NCI-H2081 treated with DMSO at 0.1 percent for 48 hours (cell line): ENCODE measurements at places on chromosomes 1 and 21.

DNA sequence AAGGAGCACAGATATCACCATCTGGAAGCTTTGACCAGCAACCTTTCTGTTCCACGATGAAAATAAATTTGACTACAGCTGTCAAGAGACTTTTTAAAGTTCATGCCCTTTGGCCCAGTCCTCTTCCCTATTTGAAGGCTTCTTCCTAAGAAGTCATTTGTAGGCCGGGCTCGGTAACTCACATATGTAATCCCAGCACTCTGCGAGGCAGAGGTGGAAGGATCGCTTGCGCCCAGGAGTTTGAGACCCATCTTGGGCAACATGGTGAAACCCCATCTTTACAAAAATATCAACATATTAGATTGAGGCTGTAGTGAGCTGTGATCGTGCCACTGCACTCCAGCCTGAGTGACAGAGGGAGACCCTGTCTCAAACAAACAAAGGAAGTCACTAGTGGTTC lies 58.3 kb upstream of the IFFO2 start:
- no peak for DNase-seq

GRCh38 chr1:178659789-178660208 lies 65.2 kb upstream of the RALGPS2 start:
- no peak for DNase-seq

GRCh38 chr1:22141554-22142314 lies 1.2 kb downstream of the WNT4 start:
- no peak for DNase-seq

GRCh38 chr1:12573015-12573825 lies 44.8 kb downstream of the DHRS3 start:
- DNase-seq: no peak

GRCh38 chr1:175888996-175889395 lies 145.6 kb upstream of the TNR start:
- DNase-seq: no peak

DNA sequence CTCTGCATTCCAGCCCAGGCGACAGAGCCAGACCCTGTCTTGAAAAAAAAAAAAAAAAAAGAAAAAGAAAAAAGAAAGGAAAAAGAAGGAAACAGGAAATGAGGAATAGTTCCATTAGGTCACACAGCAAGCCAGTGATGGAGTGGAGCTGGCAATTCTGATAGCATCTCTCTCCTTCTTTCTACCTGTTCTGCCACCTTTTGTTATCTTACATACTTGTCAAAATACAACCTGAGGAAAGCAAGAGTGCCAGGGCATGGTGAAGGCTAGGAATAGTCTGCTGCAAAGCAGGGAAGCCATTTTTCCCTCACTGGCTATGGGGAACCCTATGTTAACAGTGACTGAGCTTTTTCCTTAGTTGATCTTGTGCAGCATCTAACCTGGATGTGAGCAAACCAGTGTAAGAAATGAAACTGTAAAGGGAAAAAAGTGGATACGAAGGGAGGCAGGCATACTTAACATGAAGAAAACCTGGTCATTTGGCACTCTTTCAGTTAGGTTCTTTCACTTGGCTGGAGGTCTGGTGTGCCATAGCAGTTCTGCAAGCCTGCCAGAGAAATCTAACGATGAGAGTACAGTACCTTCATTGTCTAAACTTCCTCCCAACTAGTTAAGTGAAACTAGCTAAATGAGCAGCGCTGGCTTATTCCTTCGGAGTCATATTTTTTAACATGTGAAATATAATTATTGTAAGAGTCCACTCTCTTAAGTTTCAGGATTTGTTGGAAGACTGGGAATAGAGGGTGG lies 17.9 kb upstream of the THEM5 start:
- DNase-seq: no peak

DNA sequence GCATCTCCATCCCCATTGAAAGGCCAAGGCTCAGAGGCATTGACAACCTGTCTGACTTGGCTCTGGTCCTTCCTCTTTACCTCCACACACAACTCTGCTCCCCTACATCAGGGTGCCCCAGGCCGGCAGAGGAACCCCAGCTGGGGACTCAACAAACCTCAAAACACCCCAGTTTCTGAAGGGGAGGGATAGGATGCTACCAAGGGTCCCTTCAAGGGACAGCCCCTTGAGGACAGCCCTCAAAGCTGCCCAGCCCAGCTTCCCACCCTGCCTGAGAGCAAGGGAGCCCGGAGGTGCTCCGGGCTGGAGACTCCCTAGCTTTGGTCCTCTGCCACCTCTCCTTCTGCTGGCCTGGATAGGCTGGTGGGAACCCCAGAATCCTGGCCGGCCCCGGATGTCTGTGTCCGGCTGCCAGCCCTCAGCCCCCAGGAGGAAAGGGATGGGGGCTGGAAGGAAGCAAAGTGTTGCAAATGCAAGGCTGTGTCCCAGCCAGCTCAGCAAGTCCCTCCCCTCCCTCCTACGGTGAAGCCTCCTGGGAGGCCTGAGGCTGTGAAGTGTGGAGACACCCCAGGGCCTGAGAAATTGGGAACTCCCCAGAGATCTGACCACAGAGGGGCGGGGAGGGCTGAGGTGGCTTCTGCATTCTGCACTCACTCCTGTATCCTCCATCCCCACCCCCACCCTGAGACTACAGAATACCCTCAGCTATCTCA lies 1.1 kb upstream of the MARCKSL1 start:
- DNase-seq: no peak

- DNase-seq: no peak
Measured at GRCh38 chr1:245247356-245247755, 92.6 kb downstream of the KIF26B start.

GRCh38 chr1:37793773-37794371 lies at the start of gene MANEAL:
TSS of gene MANEAL (plus strand) at chr1:37793847. CDS start at chr1:37794183, 336 bp downstream.
- no peak for DNase-seq

DNA sequence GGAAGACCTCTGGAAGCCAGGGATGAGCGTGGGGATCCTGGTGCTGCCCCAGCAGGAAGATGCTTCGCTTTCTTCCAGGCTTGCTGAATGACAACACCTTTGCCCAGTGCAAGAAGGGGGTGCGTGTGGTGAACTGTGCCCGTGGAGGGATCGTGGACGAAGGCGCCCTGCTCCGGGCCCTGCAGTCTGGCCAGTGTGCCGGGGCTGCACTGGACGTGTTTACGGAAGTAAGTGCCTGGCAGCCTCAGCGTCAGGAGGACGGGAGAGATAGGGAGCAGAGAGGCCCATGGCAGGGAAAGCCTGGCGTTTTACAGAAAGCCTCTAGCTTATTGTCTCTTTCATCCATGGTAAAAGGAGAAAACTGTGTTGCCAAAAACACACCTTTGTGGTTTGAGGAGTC lies 23.5 kb downstream of the PHGDH start:
- no peak for DNase-seq

DNA sequence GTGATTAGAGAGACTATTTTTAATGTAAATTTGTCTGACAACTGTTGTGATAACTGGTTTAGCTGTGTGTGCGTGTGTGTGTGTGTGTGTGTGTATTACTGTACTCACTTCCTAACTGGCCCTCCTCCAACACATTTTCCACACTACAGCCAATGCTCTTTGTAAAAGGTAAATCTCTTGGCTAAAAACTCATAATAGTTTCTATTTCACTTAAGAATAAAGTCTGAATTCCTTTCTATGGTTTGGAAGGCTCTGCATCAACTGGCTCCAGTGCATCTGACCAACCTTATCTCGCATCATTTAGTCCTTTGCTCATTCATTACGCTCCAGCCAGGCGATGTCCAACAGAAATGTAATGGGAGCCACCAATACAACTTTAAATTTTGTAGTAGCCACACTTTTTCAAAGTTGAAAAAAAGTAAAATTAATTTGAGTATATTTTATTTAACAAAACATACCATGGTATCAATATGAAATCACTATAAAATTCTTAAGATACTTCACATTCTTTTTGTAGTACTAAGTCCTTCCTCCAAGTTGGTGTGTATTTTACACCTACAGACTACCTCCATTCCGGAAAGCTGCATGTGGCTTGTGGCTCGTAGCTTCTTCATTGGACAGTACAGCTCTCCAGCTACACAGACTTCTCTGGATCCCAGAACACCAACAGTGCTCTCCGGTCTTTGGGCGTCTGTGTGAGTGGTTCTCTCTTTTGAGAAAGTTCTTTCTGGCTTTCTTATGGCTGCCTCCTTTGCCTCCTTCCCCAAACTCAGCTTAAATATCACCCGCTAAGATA lies 68.9 kb downstream of the NRIP1 start:
- no peak for DNase-seq

DNA sequence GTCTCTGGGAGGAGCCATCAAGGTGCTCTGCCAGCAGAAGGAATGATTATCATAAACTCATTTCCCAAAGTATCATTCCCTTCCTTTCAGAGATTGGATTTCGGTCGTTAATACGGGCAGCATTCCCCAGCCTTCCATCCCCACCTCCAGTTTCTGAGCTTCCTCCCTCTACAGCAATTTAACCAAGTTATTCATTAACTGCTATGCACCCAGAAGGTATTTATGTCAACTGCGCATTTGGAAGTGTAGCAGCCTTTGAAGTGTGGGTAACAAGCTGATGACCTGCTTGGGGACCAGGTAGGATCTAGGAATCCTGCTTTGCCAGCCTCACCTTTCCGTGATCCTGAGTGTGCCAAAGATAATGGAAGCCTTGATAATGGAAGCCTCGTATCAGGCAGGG lies 172.4 kb upstream of the IGSF21 start:
- DNase-seq: no peak

GRCh38 chr1:15178571-15179484 lies 25.3 kb downstream of the TMEM51 start:
- DNase-seq: peak; percentile 57

DNA sequence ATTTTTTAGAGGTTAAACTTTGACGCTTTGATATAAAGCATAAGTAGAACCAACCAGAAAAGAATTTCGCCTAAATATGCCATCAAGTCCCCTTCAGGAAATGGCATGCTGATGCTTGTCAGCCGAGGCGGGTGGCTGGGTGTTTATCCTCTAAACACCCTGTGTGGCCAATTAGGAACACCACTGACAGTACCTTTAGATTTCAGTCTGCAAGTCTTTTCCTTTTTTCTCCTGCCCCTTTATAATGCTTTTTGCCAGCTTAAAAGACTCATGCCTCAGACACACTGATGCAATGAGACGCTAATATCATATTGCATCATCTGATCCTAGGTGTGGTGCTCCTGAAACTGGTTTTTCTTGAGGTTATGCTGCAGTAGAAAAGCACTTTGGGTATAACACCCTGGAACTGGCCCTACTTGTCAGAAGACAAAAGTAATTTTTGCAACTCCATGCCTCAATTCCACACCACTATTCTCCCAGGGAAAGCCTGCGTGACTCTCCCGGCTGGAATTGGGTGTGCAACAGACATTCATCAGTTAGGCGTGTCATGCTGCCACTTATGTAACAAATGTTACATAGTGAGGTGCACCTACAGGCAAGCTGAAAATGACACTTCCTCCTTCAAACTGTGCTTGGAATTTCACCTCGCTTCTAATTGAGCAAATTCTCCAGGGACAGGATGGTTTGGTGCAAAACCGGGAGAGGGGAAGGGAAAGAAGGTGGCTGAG lies 2.0 kb upstream of the RCC2 start:
- DNase-seq: no peak

DNA sequence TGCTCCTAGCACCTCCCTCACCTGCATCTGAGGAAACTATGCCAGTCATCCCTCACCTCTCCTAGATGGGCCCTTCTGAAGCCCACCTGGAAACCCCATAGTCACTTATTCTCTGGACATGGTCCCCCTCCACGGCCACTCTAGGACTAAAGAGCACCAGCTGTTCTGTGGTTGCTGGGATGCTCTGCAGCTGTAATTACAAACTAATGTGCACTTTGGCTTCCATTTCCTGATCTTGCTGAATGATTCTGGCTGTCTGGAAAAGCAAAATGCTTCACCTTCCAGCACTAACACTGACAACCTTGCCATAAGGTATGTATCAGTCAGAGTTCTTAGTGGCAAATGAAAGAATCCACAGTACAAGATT lies 48.7 kb upstream of the PSEN2 start:
- DNase-seq: no peak

DNA sequence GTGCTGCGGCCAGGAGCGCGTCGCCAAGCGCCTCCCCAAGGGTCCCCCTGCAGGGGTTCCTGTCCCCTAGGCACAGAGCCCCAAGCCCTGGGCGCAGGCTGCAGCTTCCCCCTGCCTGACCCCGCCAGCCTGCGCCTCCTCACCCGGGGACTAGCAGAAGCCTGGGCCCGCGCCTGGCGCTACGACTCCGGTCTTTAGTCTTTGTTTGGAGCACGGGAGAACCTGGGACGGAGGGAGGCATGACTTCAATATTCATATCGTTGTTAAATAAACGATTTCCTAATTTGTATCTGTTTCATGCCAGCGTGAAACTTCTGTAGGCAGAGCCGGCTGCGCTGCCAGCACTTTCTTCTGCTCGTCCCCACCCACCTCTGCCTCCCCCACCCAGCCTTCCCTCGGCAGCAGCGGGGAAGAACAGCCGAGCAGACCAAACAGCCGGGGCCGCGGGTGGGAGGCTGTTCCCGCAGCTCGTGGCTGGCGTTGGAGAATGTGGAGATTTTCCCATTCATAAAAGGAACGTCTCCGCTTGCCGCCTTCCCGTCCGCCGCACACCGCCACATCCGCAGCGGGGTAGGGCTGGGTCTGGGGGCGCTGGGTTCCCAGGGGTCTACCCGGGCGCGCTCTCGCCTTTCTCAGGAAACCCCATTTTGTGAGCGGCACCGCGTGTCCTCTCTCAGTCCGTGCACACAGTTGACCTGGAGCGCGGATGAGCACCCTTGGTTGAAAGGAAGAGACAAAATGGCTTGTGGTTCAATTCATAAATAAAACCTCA lies 777 bp upstream of the TRIM67 start:
- no peak for DNase-seq

GRCh38 chr1:17437580-17438317 lies 1.7 kb downstream of the RCC2 start:
- no peak for DNase-seq

- no peak for DNase-seq
Measured at GRCh38 chr1:234656944-234657654, 47.1 kb upstream of the IRF2BP2 start.

- DNase-seq: no peak
Measured at GRCh38 chr1:219773775-219774174, 154.6 kb downstream of the SLC30A10 start.

GRCh38 chr1:36256558-36257374 lies 32.5 kb downstream of the THRAP3 start:
- no peak for DNase-seq

GRCh38 chr1:109786112-109786480 lies 22.4 kb upstream of the EPS8L3 start:
- DNase-seq: no peak

GRCh38 chr1:86696522-86696921 lies 7.9 kb upstream of the SH3GLB1 start:
- no peak for DNase-seq

- DNase-seq: no peak
Measured at GRCh38 chr1:200275415-200275814, 134.4 kb downstream of the ZNF281 start.

- no peak for DNase-seq
Measured at GRCh38 chr1:155196103-155196892, 11.4 kb downstream of the THBS3 start.

DNA sequence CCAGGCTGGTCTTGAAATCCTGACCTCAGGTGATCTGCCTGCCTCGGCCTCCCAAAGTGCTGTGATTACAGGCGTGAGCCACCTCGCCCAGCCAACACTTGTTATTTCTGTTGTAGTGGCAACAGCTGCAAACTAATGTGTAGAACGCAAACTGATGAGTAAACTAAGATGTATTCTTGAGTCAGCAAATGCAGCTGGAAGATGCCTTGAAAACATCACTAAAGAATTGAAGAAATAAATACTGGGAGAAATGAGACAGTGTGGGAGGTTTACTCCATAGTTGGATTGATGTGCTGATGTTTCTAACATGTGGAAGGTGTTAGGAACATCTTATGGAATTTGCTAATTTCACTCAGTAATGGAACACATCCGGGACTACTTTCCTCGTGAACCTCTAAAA lies 61.3 kb upstream of the KCNE2 start:
- DNase-seq: no peak
